Stimulated activated naive CD8-positive, alpha-beta T cell treated with anti-CD3 and anti-CD28 coated beads, Interleukin-15, amount 100 ng/mL, for 72 hours (primary cell): ENCODE measurements at places on chromosomes 13 and 19.

DNA sequence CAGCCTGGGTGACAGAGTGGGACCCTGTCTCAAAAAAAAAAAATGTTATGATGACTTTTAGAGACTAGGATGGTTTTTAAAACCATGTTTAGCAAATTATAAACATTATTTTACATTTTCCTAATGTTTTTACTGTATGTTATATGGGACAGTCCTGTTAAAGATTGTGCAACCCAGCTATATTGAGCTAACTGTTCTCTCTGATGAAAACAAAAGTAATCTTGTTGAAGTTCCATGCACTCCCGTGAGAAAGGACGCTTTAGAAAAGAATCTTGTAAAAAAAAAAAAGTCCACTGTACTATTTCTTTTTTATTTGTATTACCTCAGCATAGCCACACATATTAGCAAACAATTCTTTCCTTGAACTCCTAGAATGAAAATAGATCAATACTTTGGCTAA is 451.2 kb downstream of the DCT start:
- no peak for DNase-seq

- DNase-seq = no peak
Measured at GRCh38 chr19:57362419-57362818, 932 bp upstream of the TRAPPC2B start.

- DNase-seq = no peak
Measured at GRCh38 chr13:63161219-63161618, 1745.6 kb upstream of the PCDH20 start.

GRCh38 chr19:4984106-4984380 is 15.1 kb downstream of the KDM4B start:
- no peak for DNase-seq
